ENCODE measurements at places on chromosomes 3 and 15.
A peak's percentile ranks its signal among the peaks of the same experiment; 100 is the strongest.

DNA sequence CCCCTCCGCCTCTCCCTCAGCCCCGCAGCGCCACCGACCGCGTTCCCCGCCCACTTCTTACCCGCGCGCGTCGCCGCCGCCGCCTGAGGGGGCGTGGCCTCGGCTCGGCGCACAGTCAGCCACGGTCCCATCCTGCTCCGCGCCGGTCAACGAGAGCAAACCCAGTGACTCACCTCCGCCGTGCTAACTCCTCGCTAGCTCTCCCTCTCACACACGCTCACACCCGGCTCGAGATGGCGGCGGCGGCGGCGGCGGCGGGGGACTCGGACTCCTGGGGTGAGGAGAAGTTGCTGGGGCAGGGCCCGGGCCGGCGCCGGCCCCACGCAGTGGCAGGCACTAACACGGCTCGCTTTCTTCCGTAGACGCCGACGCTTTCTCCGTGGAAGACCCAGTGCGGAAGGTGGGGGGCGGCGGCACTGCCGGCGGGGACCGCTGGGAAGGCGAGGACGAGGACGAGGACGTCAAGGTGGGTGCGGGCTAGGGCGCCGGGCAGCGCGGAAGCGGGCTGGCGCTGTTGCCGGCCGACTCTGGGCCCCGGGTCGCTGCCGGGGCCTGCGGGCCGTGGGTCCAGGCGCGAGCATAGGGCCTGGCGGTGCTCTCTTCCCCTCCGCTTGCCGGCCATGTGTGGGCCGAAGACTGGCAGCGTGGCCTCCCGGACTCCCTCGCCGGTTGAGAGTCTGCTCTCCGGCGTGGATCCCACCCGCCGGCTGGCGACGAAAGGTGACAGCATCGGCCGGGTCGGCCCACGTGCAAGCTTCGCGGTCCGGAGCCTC is at the start of gene EIF3J:
Gene EIF3J (plus strand): TSS at position 186 of the 773 bp plus-strand sequence. CDS start 48 bp downstream, at position 234.
- DNase-seq = peak; percentile 90

DNA sequence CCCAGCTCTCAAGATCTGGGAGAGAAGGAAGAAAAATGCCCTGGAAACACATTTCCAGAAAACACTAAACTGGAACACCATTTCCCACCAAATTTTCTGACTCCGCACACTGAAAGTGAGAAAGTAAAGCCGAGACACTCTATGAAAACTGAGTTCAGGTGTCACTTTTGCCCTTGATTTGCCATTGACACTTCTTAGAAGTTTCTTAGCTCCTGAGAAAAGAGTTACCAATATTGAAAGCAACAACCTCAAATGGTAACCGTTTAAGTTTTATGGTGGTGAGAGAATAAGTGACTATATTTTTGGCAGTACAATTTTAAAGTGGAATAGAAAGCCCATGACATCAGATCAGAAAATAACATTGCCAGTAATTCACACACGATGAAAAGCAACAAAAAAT is 39.0 kb downstream of the CD86 start:
- DNase-seq = no peak

GRCh38 chr3:53416530-53416929 is 69.2 kb upstream of the DCP1A start:
- no peak for DNase-seq

- no peak for DNase-seq
These were observed 41.0 kb downstream of the ANXA2 start for GRCh38 chr15:60356832-60357231.

DNA sequence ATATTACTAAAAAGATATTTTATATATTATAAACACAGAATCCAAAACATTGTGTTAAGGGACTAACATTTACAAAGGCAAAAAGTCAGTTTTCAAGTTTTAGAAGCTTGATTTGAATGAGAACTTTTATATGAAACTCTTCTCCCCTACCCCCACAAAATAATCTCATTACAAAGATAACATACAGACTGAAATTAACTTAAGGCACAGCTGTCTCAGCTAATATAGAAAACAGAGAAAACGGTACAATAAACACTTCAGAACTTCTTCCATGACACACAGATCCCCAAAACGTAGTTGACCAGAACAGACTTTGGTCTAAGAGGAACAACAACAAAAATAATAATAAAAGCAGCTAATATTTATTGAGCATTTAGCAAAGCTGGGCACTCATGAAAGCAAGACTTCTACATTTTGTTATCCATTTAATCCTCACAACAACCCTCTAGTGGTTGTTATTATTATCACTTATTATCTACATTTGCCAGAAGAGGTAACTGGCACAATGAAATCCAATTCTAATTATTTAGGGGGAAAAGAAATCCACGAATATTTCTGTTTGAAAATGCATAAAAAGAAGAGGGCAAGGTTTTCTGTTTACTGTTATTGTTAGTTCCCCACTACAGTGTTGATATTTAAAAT is 68.1 kb downstream of the PFN2 start:
- no peak for DNase-seq

DNA sequence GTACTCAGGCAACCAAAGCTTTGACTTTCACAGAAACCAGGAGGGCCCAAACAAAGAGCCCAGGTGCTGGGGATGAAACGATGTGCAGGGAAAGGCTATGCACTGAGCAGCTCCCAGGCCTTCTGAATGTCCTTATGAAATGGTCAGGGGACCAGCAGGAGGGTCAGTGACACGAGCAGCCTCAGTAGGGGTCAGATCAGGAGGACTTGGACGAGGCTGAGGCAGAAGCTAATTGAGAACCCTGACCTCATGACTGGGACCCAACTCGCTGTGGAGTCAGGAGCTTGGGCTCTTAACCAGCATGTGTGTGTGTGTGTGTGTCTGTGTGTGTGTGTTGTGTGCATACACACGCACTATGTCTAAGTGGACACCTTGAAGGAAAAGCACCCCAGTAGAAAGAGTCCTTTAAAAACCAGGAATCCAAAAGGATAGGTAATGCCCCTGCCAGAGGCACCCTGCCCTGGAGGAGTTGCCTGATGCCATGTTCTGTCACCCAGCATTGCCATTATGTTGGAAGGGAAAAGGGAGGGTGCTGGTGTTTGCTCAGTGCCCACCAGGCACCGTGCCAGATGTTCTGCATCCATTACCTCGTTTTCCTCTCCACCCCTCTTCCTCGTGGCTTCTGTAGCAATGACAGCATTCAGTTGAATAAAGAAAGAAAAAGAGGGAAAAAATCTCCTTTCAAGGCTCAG is 50.9 kb downstream of the CORO2B start:
- no peak for DNase-seq

DNA sequence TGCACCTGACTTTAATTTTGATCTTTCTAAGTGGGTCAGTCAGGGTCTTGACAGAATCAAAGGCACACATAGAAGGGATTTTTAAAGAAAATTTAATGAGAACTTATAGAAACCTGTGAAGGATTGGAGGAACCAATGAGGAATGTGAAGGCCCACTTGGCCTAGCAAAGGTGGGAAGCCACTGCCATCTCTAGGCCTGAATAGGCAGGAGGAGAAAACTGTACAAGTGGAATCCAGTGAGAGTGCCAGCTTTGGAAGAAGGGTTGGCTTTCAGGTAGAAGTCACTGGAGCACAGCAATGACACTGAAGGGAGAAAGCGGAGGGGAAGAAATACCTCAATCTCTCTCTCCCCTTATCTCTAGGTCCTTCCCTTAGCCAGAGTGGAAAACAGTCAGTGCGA is 380.7 kb upstream of the KCNMB2 start:
- no peak for DNase-seq

DNA sequence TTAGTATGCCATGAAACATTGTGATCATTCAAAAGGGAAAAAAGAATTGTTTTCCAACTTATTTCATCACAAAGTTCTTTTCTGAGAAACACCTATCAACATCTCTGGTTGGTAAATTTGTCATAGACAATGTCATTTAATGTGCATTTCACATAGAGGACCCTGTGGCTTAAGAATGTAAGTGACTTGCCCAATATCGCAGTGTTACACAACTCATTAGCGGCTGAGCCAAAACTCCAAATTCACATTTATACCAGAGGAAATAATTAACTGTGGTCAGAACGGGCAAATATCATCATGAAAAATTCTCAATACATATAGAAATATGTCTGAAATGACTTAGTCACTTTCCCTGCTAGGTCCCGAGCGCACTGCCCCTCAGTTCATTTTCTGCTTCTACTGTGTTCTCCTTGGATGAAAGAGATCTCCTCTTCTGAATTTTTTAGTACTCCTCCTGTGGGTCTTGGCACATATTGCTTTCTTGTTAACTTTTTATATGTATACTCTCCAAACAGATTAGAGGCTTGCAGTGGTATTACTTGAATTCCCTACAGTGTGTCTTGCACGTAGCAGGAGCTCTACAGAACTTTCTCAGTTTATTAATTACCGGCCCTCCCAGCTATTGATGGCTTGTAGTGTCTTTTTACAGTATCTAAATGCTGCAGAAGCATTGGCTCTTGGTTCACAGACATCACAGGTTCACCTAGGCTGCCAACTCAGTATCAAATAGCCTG is 33.1 kb downstream of the PTX3 start:
- no peak for DNase-seq

DNA sequence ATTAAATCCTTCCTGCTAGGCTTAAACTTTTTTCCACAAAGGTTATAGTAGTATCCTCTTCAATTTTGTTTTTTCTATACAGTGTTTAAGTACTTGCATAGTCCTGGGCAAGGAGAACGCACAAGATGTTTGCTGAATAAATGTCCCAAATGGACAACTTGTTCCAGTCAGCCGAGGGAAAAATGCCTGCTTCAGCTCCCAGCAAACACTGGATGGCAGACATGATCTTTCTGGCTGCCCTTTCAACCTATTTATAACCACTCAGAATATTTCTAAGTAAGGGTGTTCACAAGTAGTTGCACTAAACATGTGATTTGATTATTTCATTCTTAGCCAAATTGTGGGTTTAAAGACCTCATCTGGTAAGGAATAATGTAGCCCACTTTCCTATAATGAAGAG is 29.8 kb downstream of the GNB4 start:
- no peak for DNase-seq

GRCh38 chr3:154098376-154098775 is 22.8 kb upstream of the ARHGEF26 start:
- DNase-seq = no peak

DNA sequence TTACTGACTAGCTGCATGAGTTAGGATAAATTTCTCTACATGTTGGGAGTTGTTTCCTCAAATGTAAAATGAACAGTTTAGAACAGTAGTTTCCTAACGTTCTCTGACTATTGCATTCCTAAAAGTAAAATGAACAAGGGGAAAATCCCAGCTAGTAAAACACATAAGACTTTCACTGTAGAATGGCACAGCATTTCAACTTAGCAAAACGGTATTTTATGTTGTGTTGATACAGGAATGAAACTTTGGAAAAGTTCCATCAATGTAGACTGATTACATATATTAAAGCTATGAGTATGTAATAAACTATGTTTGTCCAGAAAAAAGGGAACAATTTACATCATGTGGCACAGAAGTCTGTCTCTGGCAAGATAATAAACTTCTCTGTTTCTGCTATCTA is 297.4 kb upstream of the EPHA3 start:
- no peak for DNase-seq

DNA sequence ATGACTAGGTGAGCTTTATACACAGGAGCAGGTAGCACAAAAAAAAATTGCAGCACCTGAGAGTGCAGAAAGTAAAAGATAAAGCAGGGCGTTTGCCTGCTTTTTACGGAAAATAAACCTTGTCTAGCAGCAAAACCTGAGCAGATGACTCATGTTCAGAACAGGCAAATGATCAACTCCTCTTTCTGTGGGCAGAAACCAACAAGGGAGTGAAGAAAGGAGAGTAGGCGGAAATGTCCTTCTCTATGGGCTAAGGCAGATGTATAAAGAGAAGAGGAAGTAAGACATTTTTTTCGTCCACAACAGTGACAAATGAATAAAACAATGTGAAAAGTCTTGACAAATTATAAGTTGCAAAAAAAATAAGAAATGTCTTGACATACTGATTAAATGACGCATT is 24.5 kb upstream of the GMNC start:
- DNase-seq = no peak

DNA sequence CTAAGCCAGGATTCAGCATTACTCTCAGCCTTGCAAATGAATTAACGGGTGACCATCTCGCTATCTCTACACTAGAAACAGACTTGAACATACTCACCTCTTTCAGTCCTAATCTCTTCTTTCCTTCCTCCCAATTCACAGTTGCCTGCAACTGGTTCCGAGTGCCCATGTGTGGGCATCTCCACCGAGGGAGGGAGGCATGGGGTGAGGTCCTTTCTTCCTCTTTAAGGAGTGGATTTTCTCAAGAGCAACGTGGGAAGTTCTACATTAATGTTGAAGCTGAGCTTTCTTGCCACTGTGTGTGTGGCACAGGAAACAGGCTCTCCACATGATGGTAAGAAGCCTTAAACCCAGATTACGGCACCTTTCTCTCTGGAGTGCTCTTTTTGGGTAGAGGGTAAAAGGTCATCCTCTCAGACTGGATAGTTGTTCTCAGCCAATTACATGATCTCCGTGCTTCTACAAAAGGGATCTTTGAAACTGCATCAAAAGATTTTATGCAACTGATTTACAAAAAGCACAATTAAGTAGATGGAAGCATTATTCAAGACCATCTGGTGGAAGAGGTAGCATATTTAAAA is 286.8 kb upstream of the NR2F2 start:
- no peak for DNase-seq

DNA sequence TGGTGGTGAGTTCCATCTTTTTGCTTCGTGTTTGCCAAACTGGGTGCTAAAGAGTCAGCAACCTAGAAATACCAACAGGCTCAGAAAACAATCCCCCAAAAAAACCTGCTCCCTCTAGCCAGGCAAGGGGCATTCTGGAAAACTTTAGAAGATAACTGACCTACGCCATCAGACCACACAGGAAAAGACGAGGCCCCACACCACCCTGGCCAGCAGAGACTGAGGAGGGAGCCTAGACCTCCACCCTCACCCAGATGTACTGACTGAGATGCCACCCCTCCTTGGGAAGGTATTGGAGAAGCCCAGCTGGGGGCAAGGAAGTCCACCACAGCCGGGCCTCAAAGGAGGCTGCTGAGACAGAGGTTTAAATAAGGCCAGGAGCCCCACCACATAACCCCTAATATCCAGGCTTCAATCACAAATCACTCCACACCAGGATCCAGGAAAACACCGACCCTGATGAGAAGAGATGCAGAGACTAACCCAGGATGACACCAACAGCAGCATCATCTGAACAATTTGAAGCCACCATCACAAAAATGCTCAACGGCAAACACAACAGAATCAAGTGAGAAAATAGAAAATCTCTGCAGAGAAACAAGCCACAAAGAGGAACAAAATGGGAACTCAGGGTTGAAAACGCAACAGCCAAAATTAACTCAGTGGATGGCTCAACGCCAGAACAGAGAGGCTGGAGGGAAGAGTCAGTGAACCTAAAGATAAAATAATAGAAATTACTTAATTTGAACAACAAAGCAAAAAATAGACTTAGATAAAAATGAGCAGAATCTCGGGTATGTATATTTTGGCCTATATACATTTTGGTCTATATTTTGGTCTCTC is 61.0 kb downstream of the TPRA1 start:
- DNase-seq = no peak

- DNase-seq = no peak
These were observed 30.0 kb upstream of the PLSCR4 start for GRCh38 chr3:146280864-146281263.

GRCh38 chr3:106217745-106218144 is 348.9 kb upstream of the CBLB start:
- DNase-seq = no peak

GRCh38 chr3:103127737-103128136 is 692.9 kb downstream of the ZPLD1 start:
- DNase-seq = no peak

- DNase-seq = no peak
These were observed 35.8 kb upstream of the LRTM1 start for GRCh38 chr3:54963641-54964040.
